Activated T-helper 1 cell treated with anti-CD3 and anti-CD28 coated beads, Interleukin-12 subunit alpha, Interleukin-12 subunit beta, Interleukin-2, Interleukin-4 antibody, amounts not matched to agents 30 ng/mL and 10 ng/mL and 1 ng/mL, durations not matched to agents 14 hours and 24 hours and 36 hours (primary cell): ENCODE measurements at places on chromosomes 13 and 19. TPM values are rescaled to one million over a fixed set of nuclear protein-coding genes. Genes with fewer than 3 reads are reported as not detected.

The DAND5 gene
- total RNA-seq: 0.10 TPM in 2 replicates

The ZNF738 gene
- 9.7 and 11.7 TPM in 2 replicates for total RNA-seq

DNA sequence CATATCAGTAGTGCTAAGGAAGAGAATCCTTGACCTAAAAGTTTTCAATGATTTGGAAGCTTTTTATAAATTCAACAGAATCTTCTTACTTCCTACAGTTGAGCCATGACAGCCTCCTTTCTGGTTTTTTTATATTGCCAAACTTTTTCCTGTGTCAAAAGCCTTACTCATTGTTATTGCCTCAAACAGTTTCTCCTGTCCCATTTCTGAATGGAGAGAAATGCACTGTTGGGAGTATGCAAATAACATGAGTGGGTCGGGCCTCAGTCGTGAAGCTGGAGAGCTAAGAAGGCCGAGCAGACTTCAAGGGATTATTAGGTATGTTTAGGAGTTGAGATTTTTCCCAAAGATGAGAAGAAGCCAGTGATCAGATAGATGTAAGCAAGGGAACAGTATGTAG lies 766.4 kb upstream of the KLHL1 start:
- DNase-seq: no peak
- H3K27ac ChIP-seq: no peak overlapping the region
- no peak overlapping the region for H3K4me3 ChIP-seq
- H3K36me3 ChIP-seq: no peaks in the 10 kb centered on the region

GRCh38 chr13:47250146-47250545 lies 353.3 kb upstream of the HTR2A start:
- H3K36me3 ChIP-seq: no peaks in the 10 kb centered on the region
- DNase-seq: no peak
- H3K27ac ChIP-seq: no peak overlapping the region
- no peaks in the 10 kb centered on the region for H3K4me1 ChIP-seq
- no peaks in the 10 kb centered on the region for H3K27me3 ChIP-seq
- H3K4me3 ChIP-seq: no peak overlapping the region

DNA sequence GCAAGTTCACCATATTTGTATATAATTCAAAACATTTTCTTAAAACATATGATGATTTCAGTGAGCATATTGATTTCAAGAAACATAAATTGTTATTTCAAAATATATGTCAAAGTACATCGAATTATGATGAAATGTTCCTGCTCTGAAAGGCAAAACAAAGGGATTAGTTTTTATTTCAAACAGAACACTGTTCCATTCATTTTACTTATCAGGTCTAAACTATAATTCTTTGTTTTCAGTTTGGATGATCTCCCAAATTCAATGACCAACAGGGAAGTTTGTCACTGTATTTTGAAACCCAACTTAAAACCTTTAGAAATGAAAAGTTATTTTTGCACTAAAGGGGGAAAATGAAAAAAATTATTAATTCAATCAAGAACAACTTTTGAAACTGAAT lies 610.2 kb downstream of the SLITRK1 start:
- no peaks in the 10 kb centered on the region for H3K4me1 ChIP-seq
- no peaks in the 10 kb centered on the region for H3K27me3 ChIP-seq
- no peak overlapping the region for H3K27ac ChIP-seq
